B cell (primary cell): ENCODE measurements at places on chromosomes 2 and 18. TPM values are rescaled to one million over a fixed set of nuclear protein-coding genes. Genes with fewer than 3 reads are reported as not detected.

Gene FIGN
- not detected in 2 replicates for total RNA-seq

GRCh38 chr18:13527730-13528129 lies 198.6 kb downstream of the FAM210A start:
- DNase-seq = no peak

GRCh38 chr2:135512099-135512498 lies 18.9 kb downstream of the ZRANB3 start:
- DNase-seq = no peak

GRCh38 chr2:219645631-219646527 lies 18.4 kb downstream of the SLC4A3 start:
- DNase-seq = no peak

GRCh38 chr18:80068571-80069272 lies 34.5 kb downstream of the RBFA start:
- no peak for DNase-seq

- no peak for DNase-seq
Observed at GRCh38 chr2:118643294-118643693, 204.2 kb downstream of the EN1 start.

- no peak for DNase-seq
Observed at GRCh38 chr2:23745726-23746105, 181.2 kb downstream of the ATAD2B start.

DNA sequence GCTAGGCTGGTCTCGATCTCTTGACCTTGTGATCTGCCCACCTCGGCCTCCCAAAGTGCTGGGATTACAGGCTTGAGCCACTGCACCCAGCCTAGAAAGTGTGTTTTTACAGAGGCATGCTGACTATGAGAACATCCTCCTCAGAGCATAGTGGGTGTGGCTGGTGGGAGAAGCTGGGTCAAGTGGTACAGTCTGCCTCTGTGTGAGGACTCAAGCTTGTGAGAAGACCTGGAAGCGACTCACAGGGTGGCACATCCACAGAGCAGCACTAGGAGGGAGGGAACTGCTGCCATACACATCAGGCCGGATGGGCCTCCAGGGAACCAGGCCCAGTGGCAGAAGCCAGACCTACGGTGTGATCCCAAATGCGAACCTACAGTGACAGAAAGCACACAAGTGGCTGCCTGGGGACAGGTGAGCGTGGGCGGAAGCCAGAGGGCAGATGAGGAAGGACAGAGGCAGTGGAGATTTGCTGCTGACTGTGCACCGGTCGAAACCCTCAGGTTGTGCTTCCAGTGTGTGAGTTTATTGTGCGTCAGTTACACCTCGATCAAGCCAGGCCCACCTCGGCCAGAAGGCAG lies 8.9 kb downstream of the ARHGEF4 start:
- no peak for DNase-seq
